ENCODE measurements at places on chromosomes 7 and 10.

DNA sequence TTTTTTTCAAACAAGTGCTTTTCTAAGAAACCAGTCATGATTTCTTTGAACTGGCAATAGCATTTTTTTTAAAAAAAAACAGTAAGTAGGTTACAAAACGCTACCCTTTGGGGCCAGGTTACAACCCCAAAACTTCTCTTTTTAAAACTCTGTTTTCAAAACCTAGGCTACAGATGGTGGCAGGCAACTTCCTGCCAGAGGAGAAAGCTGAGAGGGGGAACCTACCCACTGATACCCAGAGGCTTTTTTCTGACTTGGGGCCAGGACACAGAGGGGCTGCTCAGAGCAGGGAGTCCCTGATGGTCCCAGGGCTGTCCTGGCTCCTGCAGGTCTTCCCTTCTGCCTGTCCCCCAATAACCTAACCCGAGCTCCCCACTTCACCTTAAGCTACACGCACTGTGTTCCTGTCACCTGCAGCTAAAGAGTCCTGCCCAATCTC is 6.9 kb downstream of the STN1 start:
- no peak for DNase-seq

DNA sequence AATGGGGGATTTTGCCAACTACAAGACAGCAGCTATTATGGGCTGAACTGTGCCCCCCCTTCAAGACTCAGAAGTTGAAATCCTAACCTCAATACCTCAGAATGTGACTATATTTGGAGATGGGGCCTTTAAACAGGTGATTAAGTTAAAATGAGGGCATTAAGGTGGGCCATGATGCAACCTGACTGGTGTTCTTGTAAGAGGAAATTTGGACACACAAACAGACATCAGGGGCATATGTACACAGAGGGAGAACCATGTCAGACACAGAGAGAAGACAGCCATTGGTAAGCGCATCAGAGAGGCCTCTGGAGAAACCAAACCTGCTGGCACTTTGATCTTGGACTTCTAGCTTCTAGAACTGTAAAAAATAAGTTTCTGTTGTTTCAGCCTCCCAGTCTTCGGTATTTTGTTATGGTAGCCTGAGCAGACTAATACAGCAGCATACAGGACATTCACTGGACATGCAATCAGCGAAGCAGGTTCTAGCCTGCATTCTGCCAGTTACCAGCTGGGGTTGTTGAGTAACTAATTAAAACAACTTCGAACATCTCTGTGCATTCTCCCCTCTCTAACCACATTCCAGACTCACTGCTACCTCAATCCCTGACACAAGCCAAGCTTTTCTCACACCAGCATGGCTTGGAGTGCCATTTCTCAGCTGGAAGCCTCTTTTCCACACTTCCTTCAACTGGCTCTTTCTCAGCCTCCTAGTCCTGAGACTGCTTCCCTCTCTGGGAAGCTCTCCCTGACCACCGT is 141.4 kb downstream of the DOCK4 start:
- DNase-seq: no peak

DNA sequence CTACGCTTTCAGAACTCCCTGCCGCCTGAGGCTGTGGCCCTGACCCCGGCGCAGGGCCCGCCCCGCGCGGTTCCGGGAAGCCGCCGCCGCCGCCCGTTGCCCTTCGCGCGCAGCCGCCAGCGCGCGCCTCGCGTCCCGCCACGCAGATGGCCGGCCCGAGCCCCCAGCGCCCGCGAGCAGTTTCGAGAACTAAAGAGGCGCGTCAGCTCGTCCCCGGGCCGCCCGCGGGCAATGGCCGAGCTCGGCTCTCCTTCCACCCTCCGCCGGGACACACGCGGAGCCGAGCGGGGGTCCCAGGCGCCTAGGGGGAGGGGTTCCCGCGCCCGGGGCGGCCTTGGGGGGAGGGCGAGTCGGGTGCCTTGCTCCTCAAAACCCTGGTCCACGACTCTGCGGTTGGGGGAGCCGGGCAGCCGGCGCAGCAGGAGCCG is 1.8 kb downstream of the HNRNPF start:
- DNase-seq: no peak

- no peak for DNase-seq
These were observed 81.7 kb downstream of the NRP1 start for GRCh38 chr10:33252794-33253203.

- DNase-seq: no peak
These were observed 43.7 kb downstream of the PPP1R3C start for GRCh38 chr10:91589015-91589657.

DNA sequence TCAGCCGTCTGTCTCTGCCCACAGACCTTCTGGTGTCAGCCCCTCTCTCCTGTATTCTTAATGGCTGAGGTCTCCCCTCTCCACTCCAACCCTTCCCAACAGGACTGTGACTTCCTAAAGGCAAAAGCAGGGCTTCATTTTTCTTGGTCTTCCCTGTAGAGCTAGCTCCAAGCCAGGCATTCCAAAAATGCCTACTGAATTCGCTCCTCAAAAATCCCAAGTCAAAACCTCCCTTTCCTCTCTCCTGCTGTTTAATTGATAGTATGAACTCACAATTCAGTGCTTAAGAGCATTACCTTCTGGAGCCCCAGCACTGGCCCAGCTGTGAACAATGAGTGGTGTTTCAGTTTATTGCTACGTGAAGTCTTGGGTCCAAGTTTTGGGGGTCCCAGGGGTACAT is 628.4 kb downstream of the PARD3 start:
- DNase-seq: no peak

- no peak for DNase-seq
These were observed 214.8 kb downstream of the CAMK1D start for GRCh38 chr10:12564173-12564572.

DNA sequence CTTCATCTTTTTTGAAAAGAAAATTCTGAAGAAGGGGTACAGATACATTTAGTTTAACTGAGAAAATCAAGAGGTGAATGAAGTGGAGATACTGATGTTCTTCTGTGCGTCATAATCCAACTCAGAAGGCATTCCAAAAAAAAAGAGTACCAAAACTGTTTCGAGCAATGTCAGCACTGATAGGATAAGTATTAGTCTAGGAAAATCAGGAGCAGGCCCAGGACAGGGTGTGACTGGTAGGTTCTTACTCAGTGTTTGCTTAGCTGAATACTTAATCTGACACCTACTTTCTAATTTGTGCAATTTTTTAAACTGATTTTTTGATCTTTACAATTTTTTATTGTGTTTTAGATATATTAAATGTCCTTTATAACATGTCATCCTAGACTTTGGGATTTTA is 4.3 kb downstream of the BZW2 start:
- DNase-seq: no peak

- no peak for DNase-seq
These were observed 186.1 kb downstream of the SRPK2 start for GRCh38 chr7:105202616-105203015.

- DNase-seq: no peak
These were observed 141.3 kb upstream of the KLF14 start for GRCh38 chr7:130875265-130875741.

DNA sequence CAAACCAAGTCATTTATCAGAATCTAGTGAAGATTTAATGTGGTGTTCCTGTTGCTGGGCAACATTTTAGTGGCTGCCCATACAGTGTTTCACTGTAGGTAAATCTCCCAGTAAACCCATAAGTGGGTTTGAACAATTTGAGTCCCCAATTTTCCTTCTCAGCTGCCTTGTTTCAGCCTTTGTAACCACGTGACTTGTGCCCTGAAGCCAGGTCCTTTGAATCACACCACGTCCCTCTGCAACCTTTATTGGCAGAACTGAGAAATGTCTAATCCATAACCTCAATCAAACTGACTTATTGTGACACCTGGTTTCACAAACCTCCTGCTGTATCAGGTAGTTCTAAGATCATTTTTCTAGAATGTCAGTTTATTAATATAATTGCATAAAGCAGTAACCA is 30.1 kb downstream of the SND1 start:
- no peak for DNase-seq

DNA sequence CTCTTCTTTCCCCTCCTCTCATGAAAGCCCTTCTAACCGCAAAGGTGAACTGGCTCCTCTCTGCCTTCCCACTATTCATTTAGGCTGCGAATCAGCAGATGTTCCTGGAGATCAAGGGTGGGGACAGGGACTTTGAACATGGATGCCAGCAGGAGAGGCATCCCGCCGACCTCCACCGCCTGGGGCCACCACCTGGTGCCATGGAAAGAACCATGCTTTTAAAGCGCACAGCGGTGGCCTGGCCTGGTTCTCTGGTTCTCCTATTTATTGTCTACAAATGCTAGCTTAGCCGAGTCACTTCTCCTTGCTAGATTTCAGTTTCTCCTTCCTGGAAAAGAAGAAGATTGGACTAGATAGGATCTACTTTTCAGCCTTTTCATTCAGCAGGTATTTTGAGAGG is 43.2 kb upstream of the KCNMA1 start:
- no peak for DNase-seq

DNA sequence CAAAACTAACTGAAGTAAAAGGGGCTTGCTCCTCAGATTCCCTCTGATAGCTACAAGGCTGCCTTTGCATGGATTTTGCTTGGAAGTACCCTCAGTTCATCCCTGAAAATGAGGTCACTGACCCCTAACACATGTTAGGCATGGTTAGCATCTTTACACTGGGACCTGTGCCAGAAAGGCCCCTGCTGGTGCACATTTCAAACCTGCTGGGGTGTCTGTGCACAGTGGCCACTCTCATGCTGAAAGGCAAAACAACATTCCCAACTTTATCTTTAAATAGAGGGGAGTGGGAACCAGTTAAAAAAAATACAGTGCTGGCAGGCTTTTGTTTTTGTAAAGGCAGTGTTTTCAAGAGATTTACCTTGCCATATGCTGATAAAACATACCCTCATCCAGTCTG is 99.1 kb downstream of the ANK3 start:
- DNase-seq: no peak

GRCh38 chr10:77120666-77121376 is 516.8 kb downstream of the KCNMA1 start:
- no peak for DNase-seq
